Epithelial cell of alveolus of lung (primary cell): ENCODE measurements at places on chromosomes 5 and 9. TPM values are rescaled to one million over a fixed set of nuclear protein-coding genes. Genes with fewer than 3 reads are reported as not detected.

The PCDHGB4 gene
- total RNA-seq, result 3.7 and 9.3 TPM in 2 replicates

The INSL6 gene
- not detected in 2 replicates for total RNA-seq

The CXCL14 gene
- not detected in 2 replicates for total RNA-seq

The PCDHA10 gene
- total RNA-seq, result under 0.01 TPM in 1 of 2 replicates, not detected in the other

The SUSD3 gene
- total RNA-seq, result 1.8 TPM in 2 replicates

The FCN2 gene
- total RNA-seq, result not detected in 2 replicates

The PLAC8L1 gene
- not detected in 2 replicates for total RNA-seq

The TAS2R1 gene
- total RNA-seq, result not detected in 2 replicates

The NME5 gene
- total RNA-seq, result 1.4 and 1.7 TPM in 2 replicates

The EIF4E1B gene
- total RNA-seq, result not detected in 2 replicates

The LCN15 gene
- not detected in 2 replicates for total RNA-seq

The RASA1 gene
- total RNA-seq, result 18.2 and 23.1 TPM in 2 replicates

The MAP1B gene
- 58.9 and 234 TPM in 2 replicates for total RNA-seq

The XRCC4 gene
- total RNA-seq, result 7.5 and 9.4 TPM in 2 replicates

The NACC2 gene
- total RNA-seq, result 19.4 and 25.2 TPM in 2 replicates

The AUH gene
- total RNA-seq, result 12.0 and 21.8 TPM in 2 replicates

The SGCD gene
- 3.8 and 7.0 TPM in 2 replicates for total RNA-seq

The DNAH5 gene
- total RNA-seq, result 1.3 and 1.7 TPM in 2 replicates

The MYMK gene
- total RNA-seq, result 1.0 TPM in 1 of 2 replicates, not detected in the other

The PNPLA7 gene
- 0.13 and 0.32 TPM in 2 replicates for total RNA-seq

The ZBED3 gene
- 0.65 and 1.7 TPM in 2 replicates for total RNA-seq

The CARD9 gene
- 1.2 and 4.7 TPM in 2 replicates for total RNA-seq

The CYLC2 gene
- not detected in 2 replicates for total RNA-seq

The WDR31 gene
- 0.91 and 1.4 TPM in 2 replicates for total RNA-seq
